ENCODE measurements at places on chromosomes 1 and 21.

DNA sequence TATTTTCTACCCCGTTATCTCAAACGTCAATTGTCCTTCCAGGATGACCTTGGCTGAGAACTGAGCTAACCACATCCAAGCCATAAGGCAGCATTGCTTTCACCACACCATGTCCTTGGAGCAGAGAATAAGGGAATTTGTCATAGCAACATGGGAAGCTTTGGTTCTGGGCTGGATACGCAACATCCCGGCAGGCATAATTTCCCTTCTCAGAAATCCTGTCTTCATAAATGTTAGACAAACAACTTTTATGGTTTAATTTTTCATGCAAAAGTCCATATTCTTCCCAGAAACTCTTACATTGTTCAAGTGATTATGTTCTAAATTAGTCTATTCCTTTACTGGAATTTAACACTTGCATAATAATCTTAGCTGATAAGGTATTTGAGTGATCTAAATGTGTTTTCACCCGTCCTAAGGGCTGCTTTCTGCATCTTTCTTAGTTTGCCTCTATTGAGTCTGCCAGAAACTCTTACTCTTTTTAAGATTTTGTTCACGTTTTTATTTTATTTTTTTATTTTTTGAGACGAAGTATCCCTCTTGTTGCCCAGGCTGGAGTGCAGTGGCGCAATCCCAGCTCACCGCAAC lies 51.8 kb downstream of the KCNJ15 start:
- no peak for DNase-seq

- DNase-seq = no peak
Observed at GRCh38 chr1:229006121-229006870, 264.6 kb upstream of the RAB4A start.

DNA sequence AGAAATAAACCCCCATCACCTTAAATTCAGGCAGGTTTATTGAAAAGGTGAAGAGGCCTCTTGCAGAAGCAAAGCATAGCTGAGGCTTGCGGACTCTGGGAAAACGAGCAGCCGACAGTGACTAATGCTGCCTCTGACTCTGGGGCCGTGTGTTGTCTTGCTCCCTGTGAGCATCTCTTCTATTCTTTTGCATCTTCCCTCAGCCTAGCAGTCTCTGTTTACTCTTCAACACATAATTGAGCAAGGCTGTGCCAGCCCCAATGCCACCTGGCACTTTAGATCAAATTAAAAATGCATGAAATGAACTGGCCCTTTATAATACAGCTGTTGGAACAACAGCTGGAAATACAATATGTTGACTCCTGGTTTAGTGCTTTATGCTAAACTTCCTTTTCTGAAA lies 18.4 kb upstream of the REG4 start:
- DNase-seq = no peak

DNA sequence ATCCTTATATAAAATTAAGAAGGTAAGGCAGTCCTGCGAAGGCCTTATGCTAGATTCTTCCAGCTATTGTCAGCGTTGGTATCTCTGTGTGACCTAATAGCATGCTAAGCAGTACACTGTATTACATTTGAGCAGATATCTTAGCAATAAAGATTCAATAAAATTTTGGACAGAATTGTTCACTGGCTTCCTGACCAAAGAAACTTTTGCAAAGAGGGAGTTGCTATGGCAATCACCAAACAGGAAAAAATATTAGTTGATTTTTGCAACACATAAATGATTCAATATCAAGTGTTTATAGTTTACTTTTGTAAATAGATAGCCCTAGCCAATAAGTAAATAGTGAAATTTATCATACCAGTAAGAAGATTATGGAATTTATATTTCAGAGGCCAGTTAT lies 31.0 kb upstream of the PLEKHO1 start:
- DNase-seq = no peak

- no peak for DNase-seq
Observed at GRCh38 chr1:227227761-227228160, 90.5 kb downstream of the CDC42BPA start.

- no peak for DNase-seq
Observed at GRCh38 chr1:217895841-217896240, 264.7 kb downstream of the SPATA17 start.

DNA sequence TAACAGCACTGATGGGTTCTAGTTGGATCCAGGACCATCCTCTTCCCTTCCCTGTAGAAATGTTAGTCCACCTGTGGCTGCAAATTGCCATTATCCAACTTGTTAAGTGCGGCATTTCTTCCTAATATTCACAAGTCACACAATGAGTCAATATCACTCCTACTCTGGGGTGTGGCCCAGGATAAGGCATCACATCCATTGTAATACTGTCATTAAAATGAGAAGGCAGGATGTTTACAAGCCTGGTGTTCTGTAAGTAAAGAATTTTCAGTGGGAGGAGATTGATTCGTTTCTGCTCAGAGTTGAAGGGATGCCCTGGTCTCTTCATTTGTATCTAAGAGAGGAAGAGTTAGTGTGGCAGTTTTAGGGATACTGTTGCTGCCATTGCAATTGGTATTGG lies 18.1 kb upstream of the ARHGAP29 start:
- no peak for DNase-seq

- no peak for DNase-seq
Observed at GRCh38 chr21:18959817-18960216, 556.2 kb upstream of the TMPRSS15 start.

- no peak for DNase-seq
Observed at GRCh38 chr1:208997726-208998312, 585.7 kb upstream of the CAMK1G start.

DNA sequence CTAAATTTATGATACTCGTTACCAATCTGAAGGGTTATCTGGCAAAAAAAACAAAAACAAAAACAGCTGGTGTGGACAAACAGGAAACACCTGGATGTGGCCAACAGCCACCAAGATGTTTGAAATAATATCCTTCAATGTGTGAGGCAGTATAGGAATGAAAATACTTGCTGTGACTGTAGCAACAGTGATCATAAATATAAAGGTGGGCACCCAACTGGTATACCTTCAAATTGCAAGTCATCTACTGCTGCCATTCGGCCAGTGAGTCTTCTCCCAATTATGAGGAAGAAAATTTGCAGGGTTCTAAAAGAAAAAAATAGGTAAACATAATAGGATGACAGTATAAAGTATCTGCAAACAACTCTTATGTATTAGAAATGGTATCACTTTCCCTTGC lies 916 bp downstream of the YIPF1 start:
- DNase-seq = no peak

DNA sequence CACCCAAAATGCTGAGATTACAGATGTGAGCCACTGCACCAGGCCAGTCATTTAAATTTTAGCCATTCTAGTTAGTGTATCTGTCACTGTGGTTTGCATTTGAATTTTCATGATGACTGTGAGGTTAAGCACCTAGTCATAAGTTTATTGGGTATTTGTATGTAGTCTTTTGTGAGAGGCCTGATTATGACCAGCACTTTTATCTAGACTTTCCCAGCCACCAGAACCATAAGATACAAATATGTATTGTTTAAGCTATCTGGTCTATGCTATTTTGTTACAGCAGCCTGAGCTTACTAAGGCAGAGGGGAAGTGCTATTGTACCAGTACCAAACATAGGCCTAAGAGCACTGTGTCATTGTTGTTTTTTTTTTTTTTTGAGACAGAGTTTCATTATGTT lies 19.9 kb upstream of the DNAJC6 start:
- DNase-seq = no peak

DNA sequence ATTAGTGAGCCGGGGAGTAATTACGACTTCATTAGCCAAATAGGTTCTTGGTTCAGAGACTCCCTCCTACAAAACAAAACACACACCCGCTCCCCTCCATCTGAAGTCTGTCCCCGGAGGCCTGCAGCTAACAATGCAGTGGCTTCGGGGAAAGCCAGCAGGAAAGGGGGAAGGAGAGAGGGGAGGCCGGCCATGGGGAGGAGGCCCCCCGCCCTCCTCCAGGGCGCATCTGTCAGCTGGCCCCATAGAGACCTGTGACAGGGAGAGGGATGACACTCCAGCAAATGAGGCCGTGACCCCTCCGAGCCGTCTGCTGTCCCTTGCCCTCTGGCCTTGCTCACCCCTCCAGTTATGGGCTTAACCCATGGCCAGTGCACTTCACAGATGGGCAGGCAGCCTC lies 12.1 kb upstream of the CNTN2 start:
- no peak for DNase-seq

DNA sequence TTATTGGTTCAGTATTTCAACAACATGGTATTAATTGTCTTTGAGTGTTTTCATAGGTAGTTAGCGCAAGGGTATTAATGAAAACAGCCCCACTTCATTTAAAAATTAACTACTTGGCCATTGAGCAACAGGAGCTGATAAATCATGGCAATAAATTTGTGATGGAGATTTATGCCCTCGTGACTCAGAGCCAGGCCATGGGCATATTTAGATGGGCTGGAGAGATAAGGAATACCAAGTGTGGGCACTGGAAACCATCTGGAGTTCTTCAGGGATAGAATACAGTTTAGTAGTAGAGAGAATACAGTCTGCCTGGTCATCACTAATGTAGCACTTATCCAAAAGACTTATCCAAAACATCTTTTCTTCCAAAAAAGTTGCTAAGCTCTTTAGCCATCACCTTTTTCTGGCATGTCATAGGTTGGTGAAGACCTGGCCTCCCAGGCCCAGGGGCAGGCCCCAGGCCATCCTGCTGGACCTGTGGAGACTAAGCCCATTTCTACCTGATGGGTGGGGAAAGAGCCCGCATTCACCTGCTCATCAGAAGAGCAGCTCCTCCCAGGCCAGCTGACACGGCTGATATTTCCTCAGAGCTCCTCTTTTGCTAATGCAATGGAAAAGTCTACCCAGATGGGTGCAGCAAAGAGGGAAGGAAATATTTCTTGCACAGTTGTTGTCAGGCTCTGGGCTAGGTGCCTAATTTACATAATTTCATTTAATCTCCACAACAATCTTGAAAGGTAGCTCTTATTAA lies 238.0 kb downstream of the TM2D1 start:
- no peak for DNase-seq

DNA sequence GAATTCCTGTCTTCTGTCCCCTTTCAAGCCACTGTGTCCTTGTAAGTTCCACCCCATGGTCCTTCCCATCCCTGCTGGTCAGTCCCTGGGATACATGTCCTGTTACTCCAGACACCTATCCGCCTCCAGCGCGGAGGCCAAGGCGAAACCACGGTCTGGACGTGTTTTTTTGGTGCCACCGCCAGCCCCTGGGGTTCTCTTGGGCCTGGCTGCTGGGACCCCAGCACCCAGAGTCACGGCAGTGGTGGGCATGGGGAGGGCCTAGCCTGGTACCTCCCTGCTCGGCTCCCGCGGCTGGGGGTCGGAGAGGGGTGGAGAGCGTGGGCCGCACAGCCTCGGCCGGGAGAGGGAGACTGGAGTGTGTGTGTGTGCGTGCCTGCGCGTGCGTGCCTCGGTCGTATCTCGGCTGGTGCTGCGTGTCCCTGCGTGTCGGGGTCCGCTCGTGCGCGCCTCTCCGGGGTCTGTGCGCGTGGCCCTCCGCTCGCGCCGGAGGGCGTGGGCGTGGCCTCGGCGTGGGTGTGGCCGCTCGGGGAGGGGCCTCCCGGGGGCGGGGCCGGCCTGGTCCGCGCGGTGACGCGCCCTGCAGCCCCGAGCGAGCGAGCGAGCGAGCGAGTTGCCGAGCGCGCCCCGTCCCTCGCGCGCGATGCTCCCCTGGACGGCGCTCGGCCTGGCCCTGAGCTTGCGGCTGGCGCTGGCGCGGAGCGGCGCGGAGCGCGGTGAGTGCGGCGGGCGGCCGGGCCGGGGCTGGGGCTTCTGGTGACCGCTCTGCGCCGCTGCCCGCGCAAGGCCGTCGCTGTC lies at the start of gene VWA1:
TSS of gene VWA1 (plus strand) at position 585 of the 798 bp plus-strand sequence. CDS start at position 644, 59 bp downstream.
- peak; percentile 37 for DNase-seq

- no peak for DNase-seq
Observed at GRCh38 chr1:222583079-222583478, 6.7 kb downstream of the TAF1A start.

DNA sequence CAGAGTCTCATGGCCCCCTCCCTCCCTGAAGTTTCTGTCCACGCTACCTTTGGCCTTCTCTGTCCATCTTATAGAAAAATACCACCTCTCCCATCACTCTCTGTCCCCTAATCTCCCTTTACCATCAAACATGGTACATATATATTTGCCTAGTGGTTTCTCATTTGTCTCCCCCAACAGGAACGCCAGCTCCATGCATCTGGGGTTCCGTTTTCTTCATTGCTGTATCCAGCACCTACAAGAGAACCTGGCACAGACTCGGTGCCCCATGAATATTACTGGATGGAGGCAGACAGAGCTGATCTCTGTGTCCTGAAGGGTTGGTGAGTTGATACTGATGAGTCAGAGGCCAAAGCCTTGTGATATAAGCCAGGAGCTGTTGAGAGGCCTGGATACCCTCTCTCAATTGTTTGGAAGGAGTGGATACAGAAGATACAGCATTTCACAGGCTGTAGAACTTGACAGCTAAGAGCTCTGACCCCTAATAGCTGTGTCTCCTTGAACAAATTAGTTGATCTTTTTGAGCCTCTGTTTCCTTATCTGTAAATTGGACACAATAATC lies 21.9 kb downstream of the HEYL start:
- DNase-seq = no peak

DNA sequence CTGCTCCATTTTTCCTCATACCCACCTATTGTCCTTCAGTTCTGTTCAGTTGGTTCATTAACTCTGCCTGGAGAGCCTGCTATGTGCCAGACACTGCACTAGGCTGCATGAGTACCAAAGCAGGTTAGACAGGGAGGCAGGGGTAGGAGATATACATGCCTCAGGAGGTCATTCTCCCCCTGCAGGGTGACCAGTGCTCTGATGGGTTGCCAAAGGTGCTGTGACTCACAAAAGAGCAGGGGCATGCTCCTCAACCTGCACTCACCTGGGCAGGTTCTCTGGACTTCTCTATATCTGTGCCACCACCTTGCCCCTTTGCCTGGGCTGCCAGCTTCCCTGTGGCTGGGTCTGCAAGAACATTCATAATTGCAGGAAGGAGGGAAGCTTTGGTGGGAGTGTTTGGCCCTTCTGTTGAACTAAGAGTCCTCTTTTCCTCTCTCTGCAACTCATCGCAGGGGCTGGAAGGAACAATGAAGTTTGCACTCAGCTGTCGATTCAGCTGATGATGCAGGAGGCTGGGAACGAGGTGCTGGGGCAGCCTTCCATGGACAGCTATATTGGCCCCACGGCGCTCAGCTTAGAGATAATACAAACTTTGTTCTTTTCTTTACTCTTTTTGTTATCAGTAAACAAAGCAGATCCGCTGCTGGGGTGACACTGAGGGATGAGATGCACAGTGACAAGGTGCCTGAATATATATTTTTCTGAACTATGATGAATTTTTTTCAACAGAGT lies 356.4 kb upstream of the PLXNA2 start:
- DNase-seq = no peak

DNA sequence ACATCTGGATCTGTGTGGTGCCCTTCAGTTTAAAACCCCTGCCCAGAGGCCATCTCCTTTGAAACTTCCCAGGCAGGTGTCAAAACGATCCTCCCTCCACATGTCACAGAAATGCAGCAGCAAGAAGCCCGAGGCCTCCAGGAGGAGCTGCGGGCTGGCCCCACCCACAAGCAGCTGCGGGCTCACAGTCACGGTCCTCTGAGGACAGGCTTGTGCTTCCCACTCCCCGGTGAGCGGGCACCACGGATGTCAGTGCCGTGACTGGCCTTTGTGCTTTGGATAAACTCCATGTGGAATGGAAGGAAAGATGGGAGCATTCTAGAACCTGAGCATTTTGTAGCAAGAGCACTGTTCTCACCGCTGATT lies 65.8 kb downstream of the SIK1 start:
- DNase-seq = no peak

Data from KG1 (cell line).